Uterine smooth muscle cell (primary cell): ENCODE measurements at places on chromosomes 7 and 10. TPM values are rescaled to one million over a fixed set of nuclear protein-coding genes. Genes with fewer than 3 reads are reported as not detected.

Gene NPY4R2
- not detected in 2 replicates for total RNA-seq

Gene ESYT2
- 86.9 and 103 TPM in 2 replicates for total RNA-seq

Gene VAX1
- not detected in 2 replicates for total RNA-seq

Gene ITPRID1
- not detected in 2 replicates for total RNA-seq

Gene HOXA10
- total RNA-seq, result 12.6 and 14.5 TPM in 2 replicates

Gene CTNNA3
- not detected in 2 replicates for total RNA-seq

Gene LLCFC1
- total RNA-seq, result not detected in 2 replicates

Gene LOXL4
- 39.8 and 129 TPM in 2 replicates for total RNA-seq

Gene HMX3
- total RNA-seq, result not detected in 2 replicates

Gene ABCA13
- total RNA-seq, result 0.62 and 1.1 TPM in 2 replicates

Gene SRRM3
- 0.33 and 0.50 TPM in 2 replicates for total RNA-seq
